Activated T-cell treated with anti-CD3 and anti-CD28 coated beads, Interleukin-2, amount 50 U/mL, for 48 hours (primary cell): ENCODE measurements at places on chromosomes 12 and 14.
A peak's percentile ranks its signal among the peaks of the same experiment; 100 is the strongest.

- DNase-seq, result no peak
Measured at GRCh38 chr14:84864548-84865271, 665.2 kb upstream of the FLRT2 start.

DNA sequence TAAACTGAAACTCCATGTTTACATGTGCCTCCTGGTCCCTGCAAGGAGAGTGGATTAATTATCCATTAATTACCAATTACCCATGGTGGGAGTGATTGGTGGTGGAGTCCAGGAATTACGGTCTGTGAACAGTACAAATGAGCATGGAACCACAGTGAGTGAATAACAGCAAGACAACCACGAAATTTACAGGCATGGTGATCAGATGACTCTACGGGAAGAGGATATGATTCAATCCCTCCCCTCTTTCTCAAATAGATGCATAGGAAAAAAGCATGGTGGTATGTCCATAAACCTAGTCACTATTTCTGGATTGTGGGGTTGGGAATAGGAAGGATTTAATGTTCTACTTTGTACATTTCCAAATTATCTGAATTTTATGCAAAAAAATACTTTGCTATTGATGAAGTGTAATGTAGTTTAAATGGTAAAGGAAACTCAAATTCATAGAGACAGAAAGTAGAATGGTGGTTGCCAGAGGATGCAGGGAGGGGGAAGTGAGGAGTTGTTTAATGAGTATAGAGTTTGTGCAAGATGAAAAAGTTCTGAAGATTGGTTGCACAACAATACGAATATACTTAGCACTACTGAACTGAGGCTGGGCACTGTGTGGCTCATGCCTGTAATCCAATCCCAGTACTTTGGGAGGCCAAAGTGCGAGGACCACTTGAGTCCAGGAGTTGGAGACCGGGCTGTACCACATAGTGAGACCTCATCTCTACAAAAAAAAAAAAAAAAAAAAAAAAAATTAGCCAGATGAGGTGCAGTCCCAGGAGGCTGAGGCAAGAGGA lies 41.2 kb upstream of the C12orf75 start:
- no peak for DNase-seq

DNA sequence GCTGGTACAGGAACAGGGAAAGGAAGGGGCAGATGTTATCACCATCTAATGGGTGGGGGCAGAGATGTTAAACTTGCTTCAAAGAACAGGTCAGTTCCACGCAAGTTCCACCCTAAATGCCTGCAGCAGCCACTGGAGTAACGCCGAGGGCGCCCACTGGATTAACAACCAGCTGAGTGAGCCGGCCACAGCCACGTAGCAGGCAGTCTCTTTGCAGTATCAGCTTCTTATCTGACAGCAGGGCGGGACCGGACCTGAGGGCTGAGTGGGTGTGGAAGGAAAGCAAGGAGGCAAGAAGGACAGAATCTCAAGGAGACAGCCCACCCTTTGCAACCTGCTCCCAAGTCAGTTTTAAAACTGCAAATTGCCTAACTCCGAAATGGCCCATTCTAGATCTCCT lies 38.4 kb upstream of the FOXN3 start:
- DNase-seq, result no peak

- DNase-seq, result peak; percentile 52
Measured at GRCh38 chr14:73245480-73246325, 8.4 kb downstream of the PAPLN start.

DNA sequence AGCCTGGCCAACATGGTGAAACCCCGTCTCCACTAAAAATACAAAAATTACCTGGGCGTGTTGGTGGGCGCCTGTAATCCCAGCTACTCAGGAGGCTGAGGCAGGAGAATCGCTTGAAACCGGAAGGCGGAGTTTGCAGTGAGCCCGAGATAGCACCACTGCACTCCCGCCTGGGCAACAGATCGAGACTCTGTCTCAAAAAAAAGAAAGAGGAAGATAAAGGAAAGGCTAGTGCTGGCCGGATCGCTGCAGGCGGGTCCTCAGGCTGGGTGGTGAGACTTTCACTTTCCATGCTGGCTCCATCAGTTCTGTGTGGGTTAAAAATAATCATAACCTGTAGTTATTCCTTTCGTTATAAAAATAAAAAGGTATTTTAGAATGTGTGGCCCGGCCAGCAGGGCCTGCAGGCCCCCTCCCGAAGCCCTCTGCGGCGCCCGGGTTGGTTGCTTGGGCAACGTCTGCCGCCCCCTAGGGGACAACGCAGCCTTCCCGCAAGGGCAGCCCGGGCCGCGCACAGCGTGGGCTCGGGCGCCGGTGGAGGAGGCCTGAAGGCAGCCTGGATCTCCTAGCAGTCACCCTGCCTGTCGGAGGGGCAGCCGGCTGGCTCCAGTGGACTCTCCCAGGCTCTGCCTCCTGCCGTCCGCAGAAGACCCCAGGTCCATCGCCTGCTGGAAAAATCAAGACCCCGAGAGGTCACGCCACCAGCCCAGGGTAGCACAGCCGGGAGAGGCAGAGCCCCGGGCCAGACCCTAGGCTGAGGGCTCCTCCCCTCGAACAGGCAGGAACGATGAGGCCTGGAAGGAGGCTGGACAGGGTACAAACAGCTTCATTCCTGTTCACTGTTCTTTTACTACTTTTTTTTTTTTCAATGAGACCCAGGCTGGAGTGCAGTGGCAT lies 5.0 kb upstream of the SLC25A47 start:
- DNase-seq, result peak; percentile 84

GRCh38 chr14:22588526-22589095 lies 413 bp downstream of the DAD1 start:
- DNase-seq, result no peak

GRCh38 chr12:110536834-110537604 lies 34.9 kb downstream of the RAD9B start:
- DNase-seq, result no peak

DNA sequence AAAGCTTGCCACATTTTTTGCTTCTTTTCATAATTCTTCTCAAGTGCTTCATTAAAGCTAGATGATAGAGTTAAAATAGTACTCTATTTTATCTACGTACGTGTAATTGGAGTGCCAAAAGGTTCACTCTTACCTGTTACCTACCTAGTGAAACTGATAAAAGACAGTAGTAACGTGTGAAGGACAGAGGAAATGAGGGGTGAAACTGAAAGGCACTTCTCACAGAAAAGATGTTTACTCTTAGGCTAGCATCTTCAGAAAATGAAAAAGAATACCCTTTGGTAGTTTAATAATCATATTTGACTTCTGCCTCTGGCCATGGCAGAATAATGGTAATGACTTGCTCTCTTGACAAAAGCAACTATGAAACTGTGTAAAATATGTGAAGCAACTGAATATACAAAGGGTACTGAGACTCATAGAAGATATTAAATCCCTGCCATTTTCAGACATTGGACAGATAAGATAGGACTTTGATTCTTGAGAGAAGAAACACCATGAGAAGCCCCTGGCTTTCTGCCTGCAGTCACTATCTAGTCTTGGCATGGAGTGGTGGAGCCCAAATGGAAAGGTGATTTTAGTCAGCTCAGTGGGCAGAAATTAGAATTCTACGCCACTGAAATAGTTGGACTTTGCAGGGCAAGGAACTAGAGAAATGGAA lies 6.3 kb upstream of the EVL start:
- no peak for DNase-seq

DNA sequence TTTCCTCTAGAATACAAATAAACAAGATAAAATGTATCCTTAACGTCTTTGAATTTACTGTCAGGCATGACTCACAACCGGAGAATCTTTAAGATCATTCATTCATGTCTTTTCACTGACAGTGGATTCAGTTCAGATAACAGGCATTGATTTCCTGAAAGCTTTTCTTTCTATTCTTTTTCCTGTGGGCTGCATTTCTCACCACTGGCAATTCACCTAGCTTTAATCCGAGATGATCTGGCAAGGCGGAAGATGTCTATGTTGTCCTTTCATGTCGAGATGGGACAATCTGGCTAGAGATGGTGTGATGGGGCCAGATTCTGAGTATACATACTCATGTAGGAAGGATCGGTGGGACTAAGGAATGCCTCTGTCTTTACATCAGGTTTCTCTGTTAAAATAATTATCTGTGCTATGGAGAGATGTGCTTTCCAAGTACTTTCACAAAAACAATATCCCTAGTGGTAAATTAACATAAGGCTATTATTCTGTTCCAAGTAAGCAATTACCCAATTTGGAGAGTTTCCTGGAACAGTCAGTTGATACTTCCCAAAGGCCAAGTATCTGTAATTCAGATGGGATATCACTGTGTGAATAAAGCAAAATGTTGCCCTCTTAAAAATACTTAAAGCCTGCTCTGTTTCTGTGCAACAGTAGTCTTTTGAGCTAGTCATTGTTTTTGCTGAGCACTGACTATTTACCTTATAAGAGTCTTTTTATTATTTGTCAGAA lies 17.8 kb downstream of the ACSS3 start:
- no peak for DNase-seq

- DNase-seq, result no peak
Measured at GRCh38 chr12:16619537-16619936, 13.6 kb upstream of the LMO3 start.

- peak; percentile 91 for DNase-seq
Measured at GRCh38 chr12:122895704-122896636, at the start of gene VPS37B. VPS37B (minus strand) TSS chr12:122896124; CDS start chr12:122896062, 62 bp downstream.

DNA sequence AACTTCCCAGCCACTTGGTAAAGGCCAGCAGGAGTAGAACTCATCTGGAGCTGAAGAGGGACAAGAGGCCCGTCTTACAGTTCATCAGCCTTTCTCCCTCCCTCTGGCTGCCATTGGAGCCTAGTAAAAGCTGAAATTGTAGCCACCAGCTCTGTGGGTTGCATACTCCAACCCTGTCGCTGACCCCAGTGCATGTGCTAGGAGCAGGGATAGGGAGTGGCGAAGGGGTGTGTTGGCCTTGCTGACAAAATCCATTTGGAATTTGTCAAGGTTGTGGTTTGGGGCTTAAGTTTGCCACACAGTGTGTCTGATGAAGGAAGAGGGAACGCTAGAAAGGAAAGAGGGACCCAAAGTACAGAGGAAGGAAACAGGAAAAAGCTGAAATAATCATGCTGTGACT lies 4.0 kb upstream of the ARF3 start:
- no peak for DNase-seq

DNA sequence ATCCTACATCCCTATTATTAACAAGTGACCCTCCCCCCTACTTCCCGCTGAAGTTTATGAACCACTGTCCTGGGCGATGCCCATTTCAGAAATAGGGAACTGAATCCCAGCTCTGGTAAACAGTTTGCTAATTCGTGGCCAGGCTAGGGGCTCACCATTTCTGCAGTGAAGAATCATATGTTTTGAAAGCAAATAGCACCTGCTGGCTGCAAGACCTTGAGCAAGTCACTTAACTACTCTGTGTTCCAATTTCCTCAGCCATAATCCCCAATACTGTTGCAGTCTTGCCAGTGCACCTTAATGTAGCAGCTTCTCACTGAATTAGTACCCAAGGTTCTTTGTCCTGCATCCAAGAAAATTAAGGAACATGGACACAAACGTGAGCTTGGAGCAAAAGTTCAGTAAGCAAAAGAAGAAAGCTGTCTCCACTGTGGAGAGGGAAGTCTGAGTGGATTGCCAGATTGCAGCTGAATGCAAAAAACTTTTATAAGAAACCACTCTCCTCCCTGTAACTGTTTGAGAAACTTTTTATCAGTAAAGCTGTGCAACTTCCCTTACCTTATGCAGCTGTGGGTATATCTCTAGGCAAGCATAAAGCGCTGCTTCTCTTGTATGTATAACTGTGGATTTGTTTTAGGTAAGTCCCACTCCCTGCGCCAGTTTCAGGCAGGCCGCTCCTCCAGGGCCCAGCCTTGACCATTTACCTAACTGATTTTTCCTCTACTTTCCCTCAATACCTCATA lies 824 bp downstream of the OAS1 start:
- no peak for DNase-seq

GRCh38 chr14:53719536-53719935 lies 237.1 kb downstream of the BMP4 start:
- DNase-seq, result no peak

GRCh38 chr12:131103669-131104462 lies 150.2 kb downstream of the ADGRD1 start:
- peak; percentile 14 for DNase-seq

DNA sequence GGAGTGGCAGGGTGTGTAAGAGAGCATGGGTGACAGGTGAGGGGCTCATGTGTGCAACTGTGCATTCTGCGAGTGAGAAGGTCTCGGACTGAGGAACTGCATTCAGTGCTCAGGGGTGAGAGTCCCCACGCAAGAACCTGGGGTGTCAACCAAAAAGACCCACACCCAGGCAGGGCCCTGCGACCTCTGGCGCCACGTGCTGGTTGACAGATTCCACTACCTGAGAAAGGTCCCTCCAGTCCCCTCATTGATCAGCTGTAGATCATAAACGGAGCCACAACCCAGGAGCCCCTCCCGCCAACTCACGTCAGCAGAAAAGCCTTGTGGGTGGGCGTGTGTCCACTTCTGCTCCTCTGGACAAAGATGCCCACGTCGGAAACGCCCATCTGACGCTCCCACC lies 98.7 kb downstream of the ASCL4 start:
- no peak for DNase-seq

- no peak for DNase-seq
Measured at GRCh38 chr12:51852404-51853137, 4.1 kb upstream of the FIGNL2 start.

GRCh38 chr14:85129921-85130320 lies 400.0 kb upstream of the FLRT2 start:
- DNase-seq, result no peak

- no peak for DNase-seq
Measured at GRCh38 chr12:27177706-27178105, 66.4 kb upstream of the STK38L start.

DNA sequence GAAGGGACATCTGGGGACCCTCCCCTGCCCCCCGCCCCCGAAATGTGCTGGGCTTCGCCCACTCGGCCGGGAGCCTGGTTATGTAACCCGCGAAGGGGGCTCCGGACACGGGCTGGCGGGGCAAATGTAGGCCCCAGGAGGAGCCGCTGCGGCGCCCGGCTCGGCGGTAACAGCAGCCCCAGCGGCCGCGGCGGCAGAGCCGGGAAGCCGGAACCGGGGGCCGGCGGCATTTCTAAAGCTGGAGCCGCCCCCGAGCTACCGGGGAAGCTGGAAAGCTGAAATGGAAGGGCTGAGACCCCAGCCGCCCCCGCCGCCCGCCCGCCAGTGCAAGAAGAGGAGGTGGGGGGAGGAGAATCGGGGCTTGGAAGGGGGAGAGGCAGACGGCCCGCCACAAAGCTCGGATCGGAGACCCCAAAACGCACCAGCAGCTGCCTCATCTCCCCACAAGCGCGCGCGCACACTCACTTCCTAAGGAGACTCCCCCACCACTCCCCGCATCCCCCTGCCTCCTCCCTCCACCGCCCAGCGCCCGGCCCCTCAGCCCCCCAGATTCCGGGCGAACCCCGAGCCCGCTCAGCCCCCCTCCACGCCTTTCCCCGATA lies 1.5 kb downstream of the KDM2B start:
- DNase-seq, result peak; percentile 57
